ENCODE measurements at places on chromosomes 6 and 20.

DNA sequence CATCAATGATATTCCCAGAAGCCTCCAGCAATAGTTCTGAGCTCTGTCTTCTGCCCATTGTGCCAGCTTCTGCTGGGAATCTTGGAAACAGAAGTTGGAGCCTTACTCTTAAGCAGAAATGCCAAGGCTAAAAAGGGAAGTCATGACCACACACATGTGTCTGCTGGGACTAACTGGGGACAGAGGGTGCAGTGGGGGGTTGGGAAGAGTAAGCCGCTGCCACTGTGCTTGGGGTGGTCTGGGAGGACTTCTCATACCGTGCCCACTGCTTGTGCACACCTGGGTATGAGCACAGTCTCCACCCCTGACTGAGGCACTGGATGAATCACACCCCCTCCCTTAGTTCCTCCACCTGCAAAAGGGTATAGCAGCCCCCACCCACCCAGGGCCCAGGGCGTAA is 90.7 kb downstream of the CDC5L start:
- peak; percentile 52 for DNase-seq

DNA sequence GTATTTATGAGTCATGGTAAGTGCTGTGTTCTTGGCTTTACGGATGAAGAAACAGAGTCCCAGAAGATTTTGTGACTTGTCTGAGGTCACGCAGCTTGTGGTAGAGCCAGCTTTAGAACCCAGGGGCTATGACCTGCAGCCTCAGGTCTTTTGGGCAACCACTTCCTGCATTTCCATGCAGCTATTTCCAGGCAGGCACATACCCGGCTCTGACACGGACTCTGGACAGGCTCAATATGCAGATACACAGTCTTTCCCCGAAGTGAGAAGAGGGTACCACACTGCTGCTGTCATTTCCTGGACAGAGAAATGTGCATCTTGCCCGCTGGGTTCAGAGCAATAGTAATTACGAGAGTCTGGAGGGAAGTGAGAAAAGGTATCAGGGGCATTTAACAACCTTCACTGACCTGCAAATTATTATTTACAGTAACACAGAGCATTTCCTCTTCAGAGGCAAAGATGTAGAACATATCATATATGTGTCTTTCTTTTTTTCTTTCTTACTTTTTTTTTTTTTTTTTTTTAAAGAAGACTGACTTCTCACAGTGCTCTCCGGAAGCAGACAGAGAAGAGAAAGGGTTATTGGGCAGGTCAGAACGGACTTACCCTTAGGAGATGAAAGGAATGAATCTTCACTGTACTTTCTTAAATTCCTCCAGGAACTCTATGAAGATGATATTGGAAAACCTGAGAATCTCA is 185.1 kb downstream of the CLIC5 start:
- DNase-seq, result peak; percentile 48

DNA sequence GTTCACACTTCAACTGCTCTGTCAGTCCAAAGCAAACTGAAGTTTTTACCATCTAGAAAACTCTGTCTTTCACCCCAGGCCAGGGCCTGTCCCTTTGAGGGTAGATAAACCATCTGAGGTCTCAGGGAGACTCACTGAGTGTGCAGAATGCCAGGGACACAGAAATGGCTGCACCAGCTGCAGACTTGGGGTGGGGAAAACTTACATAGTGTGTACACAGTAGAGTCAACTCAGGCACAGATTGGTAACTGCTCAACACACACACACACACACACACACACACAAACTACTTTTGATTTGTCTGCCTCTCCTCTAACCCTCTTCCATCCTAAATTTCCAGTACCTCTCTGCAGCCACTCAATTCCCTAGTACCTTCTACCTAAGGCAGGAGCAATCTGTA is 374.9 kb upstream of the JAG1 start:
- no peak for DNase-seq

- DNase-seq, result no peak
Measured at GRCh38 chr20:49518576-49518975, 36.1 kb upstream of the KCNB1 start.

GRCh38 chr6:101396548-101397173 is 3.2 kb downstream of the GRIK2 start:
- peak; percentile 74 for DNase-seq

GRCh38 chr6:108562503-108562993 is 1.8 kb downstream of the FOXO3 start:
- peak; percentile 91 for DNase-seq
